Occipital lobe (tissue), 3 donors: ENCODE measurements at places on chromosomes 6 and 20.

DNA sequence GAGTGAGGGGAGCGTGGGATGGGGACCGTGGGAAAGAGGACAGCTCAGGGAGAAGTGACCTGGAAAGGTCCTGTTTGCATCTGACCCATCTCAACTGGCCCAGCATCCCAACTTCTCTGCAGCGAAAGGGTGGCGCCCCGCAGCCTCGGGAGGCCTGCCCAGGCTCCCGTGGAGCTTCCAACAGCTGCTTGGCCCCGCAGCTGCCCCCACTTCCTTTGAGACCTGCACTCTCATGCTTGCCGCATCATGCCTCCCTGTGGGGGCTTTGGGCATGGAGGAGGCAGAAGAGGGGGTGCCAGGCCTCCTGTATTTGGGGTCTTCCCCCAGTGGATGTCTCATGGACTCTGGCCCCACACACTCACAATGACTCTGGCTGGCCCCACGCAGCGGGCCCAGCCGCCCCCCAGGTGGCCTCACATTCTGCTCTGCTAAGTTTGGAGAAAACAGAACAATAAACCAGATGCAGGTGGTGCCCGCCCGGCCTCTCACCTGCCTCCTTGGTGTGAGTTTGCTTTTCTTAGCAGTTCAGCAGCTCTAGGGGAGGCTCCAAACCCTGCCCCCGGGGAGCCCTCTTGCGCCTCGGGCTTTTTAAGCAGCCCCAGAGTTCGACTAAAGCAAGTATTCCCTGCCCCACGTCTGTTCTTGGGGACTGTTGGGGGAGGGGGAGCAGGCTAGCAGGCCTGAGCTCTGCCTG is 40.7 kb downstream of the CPXM1 start:
- no peak for DNase-seq

- no peak for DNase-seq
These were observed 293.8 kb downstream of the RFPL4B start for GRCh38 chr6:112640891-112641290.

- no peak for DNase-seq
These were observed 25.5 kb downstream of the FAM184A start for GRCh38 chr6:119052987-119053386.

GRCh38 chr6:161153725-161154124 is 120.1 kb downstream of the AGPAT4 start:
- no peak for DNase-seq

- no peak for DNase-seq
These were observed 65.4 kb upstream of the ZNFX1 start for GRCh38 chr20:49343246-49343645.

DNA sequence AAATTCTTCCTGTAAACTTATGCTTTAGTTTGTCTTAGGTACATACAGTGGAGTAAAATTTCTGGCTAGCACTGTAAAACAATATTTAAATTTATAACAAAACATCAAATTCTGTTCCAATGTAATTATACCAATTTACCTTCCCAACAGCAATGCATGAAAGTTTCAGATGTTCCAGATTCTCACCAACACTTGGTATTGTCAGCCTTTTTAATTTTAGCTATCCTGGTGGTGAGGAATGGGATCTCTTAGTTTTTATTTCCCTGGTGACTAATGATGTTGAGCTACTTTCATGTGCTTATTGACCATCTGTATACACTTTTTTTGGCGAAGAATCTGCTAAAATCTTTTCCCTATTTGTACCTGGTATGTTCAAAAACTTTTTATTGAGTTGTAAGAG is 76.1 kb upstream of the PHACTR1 start:
- DNase-seq: no peak

GRCh38 chr20:8330319-8330784 is 198.3 kb downstream of the PLCB1 start:
- DNase-seq: no peak

- DNase-seq: no peak
These were observed 21.9 kb downstream of the TREML1 start for GRCh38 chr6:41132254-41132653.

DNA sequence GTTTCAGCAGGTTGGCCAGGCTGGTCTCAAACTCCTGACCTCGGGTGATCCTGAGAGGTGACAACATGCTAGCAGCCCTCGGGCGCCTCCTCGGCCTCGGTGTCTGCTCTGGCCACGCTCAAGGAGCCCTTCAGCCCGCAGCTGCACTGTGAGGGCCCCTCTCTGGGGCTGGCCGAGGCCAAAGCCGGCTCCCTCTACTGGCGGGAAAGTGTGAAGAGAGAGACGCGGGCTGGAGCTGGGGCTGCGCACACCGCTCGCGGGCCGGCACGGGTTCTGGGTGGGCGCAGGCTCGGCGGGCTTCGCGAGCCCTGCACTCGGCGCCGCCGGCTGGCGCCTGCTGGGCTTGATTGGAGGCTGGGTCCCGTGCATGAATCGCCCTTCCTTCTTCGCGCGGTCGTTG is 80.8 kb upstream of the RBM24 start:
- no peak for DNase-seq
